ENCODE measurements at places on chromosomes 1 and 21.

DNA sequence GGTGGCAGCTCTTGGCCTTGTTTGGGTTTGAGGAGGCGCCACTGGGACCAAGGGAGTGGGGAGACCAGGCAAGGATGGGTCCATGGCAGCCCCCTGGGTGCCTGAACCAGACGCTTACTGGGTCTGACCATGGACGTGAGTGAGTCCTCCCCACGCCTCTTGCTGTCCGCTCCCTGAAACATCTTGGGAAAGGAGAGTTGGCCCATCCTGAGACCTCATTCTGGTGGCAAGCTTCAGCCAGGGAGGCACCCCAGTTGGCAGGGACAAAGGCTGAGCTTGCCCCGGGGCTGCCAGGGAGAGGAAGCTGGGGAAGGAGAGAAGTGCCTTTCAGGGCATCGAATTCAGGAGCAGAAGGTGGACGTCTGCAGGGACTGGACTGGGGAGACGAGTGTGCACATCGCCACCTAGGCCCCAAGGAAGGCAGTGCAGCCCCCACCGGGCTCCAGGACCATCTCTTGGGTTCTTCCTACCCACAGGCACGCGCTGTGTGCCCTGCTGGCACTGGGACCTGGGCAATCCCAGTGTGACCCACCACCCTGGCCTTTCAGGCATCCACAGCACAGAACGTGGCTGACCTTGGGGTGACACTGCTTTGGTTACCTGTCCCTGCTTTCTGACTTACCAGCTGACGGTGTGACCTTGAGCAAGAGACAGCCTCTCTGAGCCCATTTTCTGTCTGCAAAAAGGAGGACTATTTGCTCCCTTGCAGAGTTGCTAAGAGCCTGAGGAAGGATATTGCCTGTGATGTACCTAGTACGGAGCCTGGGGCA is 132.9 kb upstream of the WNT4 start:
- DNase-seq: peak; percentile 49

DNA sequence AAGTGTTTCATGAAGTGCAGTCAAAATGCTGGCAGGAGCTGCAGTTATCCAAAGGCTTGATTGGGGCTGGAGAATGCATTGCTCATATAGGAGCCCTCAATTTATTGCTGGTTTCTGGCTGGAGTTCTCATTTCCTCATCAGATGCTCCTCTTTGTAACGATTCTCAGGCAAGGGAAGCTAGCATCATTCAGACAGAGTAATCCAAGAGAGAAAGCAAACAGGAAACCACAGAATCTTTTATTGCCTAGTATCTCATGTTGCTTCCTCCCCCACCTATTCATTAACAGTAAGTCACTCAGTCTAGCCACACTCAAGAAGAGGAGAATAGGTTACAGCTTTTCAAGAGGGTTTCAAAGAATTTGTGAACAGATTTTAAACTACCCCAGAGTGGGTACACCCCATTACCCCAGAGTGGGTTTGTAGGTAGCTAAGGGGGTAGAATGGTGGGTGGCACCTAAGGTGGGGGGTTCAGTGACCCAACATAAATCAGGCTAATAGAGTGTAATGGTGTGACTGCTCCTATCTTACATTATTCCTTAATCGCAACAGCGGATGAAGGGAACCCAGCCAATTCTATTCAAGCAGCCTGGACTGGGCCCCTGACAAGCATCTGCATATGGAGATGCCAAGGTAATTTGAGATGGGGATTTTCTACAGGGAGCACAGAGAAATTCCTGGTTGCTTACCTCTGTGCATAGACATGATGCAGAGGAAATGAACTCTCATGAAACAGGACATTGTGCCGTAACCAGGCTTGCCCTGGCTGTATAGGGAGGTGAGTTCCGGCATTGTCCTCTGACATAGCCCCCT is 67.1 kb downstream of the KCNJ15 start:
- peak; percentile 100 for DNase-seq

DNA sequence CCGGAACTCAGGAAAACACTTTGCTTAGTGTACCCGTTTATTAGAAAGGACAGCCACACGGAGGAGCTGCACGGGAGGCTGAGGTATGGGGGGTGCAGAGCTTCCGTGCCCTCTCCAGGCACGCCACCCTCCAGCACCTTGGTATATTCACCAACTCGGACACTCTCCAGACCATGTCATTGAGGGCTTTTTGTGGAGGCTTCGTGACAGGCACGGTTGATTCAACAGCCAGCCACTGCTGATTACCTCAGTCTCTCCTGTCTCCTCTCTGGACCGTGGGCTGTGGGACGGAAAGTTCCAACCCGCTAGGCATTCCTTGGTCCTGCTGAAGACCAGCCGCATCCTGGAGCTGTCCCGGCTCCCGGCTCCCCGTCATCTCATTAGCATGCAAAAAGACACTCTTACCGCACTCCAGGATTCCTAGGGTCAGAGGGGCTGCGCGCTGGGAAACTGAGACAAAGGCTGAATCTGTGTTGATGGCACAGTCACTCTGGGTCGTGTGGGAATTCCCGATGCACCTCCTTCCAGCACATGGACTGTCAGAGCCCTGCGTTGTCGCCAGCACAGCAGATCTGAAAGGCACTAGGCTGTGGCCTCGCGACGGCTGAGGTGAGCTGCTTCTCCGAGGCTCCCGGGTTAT is 65.6 kb downstream of the PRKCZ start:
- DNase-seq: no peak

DNA sequence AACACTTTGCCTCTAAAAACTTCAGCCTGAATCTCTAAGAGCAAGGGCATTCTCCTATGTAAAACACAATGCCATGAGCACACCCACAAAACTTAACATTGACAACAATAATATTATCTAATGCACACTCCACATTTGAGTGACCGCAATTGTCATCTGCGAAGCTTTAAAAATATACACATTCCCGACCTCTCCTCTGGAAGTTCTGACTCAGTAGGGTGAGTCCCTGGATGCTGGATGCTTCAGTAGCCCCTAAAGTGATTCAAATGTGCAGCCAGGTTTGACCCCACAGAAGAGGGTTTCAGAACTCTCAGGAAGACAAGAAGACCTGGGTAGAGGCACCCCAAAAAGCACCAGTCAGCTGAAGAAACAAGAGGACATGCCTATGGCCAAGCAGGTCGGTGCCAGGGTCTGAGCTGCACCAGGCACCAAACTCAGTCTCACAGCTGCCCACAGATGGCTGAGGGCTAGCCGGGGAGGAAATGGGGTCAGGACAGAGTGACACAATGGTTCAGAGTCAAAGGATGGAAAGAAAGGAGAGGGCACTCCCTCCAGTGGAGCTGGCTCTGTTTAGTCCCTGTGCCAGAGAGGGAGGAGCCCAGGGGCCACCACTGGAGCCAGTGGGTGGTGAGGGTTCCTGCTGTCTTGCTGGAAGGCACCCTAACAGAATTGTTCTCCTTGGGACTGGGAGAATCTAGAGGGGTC is 17.4 kb downstream of the PIK3C2B start:
- DNase-seq: no peak

- DNase-seq: no peak
Measured at GRCh38 chr1:246329900-246330299, 177.2 kb downstream of the SMYD3 start.

GRCh38 chr21:34824314-34824713 is 155.5 kb downstream of the CLIC6 start:
- DNase-seq: no peak

DNA sequence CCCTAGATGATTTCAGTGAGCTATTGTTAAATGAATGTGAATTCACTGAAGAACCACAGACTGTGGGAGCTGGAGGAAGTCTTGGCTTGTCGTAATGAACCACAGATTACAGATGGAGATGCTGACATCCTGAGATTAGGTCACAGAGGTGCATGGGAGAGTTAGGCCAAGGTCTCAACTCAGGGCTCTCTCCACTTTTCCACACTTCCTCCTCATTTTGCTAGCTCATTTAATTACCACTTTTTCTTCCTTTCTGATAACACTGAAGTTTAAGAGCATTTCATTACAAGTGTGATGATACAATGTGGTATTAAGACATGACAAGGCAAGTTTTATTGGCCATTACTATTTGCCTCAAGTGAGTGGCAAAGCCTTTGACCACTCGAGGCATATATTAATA is 30.8 kb downstream of the ST6GALNAC3 start:
- no peak for DNase-seq

All from fibroblast of mammary gland (primary cell).